ENCODE measurements at places on chromosomes 1 and 21.
A peak's percentile ranks its signal among the peaks of the same experiment; 100 is the strongest.

- DNase-seq = no peak
Observed at GRCh38 chr1:28449904-28450303, 55.9 kb upstream of the RCC1 start.

- no peak for DNase-seq
Observed at GRCh38 chr1:243471754-243472745, 216.2 kb downstream of the SDCCAG8 start.

- DNase-seq = no peak
Observed at GRCh38 chr1:153347856-153348255, 785 bp downstream of the PGLYRP4 start.

- no peak for DNase-seq
Observed at GRCh38 chr21:35927262-35927661, 133.1 kb downstream of the SETD4 start.

DNA sequence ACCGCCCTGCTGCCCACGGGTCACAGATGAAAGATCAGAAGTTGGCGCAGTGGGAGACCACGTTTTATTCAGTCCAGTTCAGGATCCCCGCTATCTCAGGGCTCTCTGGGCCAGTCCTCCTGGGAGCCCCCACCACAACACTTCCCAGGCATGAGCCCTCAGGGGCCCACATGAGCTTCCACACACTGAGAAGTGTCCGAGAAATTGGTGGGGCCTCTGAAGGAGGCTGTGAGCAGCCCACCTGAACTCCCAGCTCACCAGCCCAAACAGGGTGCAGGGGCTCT is 12.1 kb downstream of the TRIM46 start:
- no peak for DNase-seq

GRCh38 chr1:197733324-197733723 is 42.0 kb downstream of the DENND1B start:
- no peak for DNase-seq

DNA sequence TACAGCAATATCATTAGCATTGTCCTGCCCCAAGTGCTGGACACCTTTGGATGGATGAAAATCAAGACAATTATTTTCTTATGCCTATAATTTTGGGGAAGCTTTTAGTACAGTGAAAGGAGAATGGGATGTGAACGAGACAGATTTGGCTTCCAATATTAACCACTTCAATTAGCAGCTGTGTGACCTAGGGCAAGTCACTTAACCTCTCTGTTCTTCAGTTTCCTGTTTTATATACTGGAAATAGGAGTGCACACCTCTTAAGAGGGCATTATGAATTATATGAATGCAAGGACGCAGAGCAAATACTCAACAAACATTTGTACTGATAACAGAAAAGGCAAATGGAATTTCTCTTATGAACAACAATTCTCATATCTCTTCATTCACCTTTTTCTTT is 18.5 kb downstream of the CYP2J2 start:
- no peak for DNase-seq

- DNase-seq = no peak
Observed at GRCh38 chr1:119862276-119862675, 34.0 kb downstream of the ADAM30 start.

DNA sequence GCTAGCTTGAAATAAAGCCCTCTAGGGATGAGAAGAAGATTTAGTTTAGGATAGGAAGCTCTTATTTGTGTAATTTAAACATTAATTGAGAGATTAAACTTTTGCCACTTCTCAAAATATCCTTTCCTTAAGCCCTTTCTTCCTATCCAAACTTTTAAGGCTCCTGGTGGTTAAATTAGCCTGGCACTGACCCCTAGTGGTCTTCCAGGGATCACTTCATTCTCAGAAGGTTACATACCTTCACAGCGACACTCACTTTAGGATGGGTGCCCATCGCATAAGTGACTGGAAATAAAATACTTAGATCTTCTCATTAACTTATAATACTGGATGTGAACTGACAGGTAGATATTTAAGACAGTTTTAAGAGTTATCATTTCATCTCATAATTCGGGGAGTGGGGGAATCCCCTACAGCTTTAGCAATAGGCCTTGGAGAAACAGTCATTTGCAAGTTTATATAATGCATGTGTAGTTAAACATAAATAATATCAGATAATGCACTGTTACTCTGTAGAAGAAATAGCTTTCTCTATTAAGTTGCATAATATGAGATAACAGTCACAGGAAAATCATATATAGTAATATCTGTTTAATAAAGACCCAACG is 7.4 kb downstream of the LHX9 start:
- peak; percentile 22 for DNase-seq

DNA sequence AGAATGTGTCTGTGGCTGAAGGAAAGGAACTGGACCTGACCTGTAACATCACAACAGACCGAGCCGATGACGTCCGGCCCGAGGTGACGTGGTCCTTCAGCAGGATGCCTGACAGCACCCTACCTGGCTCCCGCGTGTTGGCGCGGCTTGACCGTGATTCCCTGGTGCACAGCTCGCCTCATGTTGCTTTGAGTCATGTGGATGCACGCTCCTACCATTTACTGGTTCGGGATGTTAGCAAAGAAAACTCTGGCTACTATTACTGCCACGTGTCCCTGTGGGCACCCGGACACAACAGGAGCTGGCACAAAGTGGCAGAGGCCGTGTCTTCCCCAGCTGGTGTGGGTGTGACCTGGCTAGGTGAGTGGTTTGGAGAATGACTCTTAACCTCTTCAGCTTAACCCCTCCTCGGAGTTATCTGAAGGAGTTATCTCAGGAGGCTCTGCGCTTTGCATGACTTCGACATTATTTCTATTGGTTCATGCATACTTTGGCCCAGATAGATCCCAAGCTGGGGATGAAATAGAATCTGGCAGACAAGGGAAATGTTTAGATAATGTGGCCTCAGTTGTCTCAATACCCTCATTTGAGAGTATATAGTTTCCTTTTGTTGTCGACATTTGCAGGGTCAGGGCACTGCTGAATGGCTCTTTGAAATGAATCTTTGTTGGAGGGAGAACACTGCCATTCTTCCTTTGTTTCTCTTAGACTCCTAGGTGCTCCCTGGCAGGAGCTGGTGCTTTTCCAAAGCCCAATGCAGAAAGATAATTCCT is 39.7 kb downstream of the PTGFRN start:
- DNase-seq = no peak

Data from T1000 (cell line).